ENCODE measurements at places on chromosomes 5 and 9.

DNA sequence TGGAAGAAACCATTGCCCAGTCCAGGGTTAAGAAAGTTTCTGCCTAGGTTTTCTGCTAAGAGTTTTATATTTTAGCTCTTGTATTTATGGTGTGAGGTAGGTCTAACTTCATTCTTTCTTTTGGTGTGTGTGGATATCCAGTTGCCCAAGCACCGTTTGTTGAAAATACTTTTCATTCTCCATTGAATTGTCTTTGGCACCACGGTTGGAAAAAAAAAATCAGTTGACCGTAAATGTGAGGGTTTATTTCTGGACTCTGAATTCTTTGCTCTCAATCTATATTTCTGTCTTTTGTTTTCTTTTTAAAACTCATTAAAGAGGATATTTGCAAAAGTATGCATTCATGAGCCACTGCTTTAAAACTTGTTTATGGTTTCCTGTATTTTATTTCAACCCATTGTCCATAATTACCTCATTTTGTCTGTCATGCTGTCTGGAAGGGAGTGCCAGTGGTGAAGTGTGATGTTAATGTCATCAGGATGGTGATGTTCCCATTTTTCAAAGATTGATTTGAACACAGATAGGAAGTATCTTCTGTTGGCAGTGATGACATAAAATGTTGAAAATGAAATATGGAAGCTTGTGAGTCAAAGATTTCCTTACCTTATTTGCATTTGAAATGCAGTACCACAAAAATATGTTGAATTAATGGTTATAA lies 33.9 kb downstream of the HABP4 start:
- DNase-seq = no peak

GRCh38 chr5:122772446-122772845 lies 2.4 kb upstream of the SNX2 start:
- DNase-seq = no peak

- no peak for DNase-seq
These were observed 130.1 kb upstream of the ACOT12 start for GRCh38 chr5:81524015-81524414.

DNA sequence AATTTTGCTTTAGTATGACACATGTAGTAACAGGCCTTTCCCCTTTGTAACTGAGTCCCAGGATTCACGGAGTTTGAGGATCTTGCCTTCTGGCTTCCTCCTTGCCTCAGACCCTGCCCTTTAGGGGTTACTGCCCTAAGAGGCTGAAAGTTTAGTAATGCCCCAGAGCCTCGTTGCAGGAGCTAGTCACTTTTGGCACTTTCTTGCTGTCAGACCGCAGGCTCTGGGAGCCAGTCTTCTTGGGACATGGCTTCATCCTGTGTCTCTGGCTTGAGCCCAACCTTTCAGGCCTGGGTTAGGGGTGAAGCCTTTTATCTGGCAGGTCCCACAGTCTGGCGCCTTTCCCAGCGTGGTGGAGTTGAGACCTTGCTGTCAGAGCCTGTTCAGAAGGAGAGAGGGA lies 185.6 kb upstream of the DMRT1 start:
- no peak for DNase-seq

DNA sequence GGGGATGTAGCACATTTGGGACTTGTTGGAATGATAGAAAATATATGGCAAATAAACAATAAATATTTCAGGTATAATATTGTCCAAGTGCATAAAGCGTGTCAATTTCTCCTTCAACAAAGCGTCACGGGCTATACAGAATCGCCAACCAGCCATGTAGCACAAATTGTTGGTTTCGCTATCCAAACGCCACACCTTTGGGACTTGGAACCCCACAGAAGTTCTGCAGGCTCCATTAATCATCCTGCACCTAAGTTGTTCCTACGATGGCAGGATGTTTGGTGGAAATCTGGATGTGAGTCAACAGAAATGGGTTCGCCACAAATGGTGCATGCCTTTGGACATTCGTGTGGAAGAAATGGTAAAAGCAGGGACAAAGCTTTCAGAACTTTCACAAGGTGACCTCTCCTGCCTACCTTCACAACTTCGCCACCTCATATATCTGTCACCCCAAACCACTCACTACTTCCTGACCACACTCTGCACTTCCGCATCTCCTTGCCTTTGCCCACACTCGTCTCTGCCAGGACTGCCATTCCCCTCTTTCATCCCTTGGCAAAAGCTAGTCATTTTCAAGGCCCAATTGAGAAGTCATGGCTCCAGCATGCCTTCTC lies 95.7 kb downstream of the LHFPL2 start:
- DNase-seq = no peak

GRCh38 chr5:44546286-44546685 lies 157.1 kb upstream of the FGF10 start:
- no peak for DNase-seq

DNA sequence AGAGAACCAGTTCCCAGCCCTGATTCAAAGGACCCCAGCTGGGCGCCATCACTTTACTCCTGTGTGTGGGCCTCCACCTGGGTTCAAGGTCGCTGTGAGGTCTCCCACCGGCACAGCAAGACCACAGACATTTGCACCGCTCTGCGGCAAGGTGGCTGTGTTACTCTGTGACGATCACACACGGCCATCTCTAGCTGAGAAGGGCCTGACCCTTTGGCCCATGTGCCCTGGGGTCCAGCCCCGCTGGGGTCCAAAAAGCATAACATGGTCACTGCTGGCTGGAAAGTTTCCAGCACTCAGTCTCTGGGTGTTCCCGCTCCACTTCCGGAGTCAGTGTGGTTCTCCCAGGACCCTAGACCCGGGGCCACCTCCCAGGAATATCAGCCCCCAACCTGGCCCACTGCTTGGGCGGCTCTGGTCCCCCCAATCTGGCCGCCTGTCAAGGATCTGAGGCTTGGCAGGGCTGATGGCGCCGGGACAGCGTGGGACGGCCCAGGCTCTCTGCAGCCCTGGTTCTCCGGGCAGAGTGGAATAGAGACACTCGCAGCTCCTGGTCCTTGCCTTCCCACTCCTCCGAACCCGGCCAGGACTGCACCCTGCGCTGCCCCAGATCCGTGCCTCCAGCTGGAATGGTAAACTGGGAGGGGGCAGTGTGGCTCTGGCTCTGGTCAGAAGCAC lies 3.9 kb upstream of the LMX1B start:
- DNase-seq = no peak

GRCh38 chr5:6737043-6737941 lies 24.1 kb downstream of the TENT4A start:
- DNase-seq = peak; percentile 59

DNA sequence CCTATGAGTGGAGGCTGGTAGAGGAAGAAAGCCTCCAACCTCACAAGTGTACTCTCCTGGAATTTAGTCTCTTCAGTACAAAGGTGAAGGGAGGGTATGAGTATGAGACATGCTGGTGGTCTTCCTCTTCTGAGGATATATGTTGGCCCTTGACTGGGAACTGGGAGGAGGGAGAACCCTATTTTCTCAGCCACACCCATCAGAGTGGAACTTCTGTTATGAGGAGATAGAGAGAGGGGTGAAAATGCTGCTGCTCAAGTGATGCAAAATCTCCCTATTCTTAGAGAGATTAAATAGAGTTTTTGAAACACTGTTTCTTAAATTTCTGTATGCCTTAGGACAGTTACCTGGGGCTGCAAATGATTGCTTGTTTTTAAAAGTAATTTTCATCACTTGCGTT lies 203.4 kb upstream of the PRR16 start:
- no peak for DNase-seq

GRCh38 chr5:140125637-140126036 lies at the start of gene IGIP:
Gene IGIP, plus strand, starts transcription at chr5:140125937. Its CDS starts 2,540 bp downstream, at chr5:140128477.
- DNase-seq = no peak

- DNase-seq = no peak
These were observed 188.4 kb upstream of the DAPK1 start for GRCh38 chr9:87309236-87309635.

DNA sequence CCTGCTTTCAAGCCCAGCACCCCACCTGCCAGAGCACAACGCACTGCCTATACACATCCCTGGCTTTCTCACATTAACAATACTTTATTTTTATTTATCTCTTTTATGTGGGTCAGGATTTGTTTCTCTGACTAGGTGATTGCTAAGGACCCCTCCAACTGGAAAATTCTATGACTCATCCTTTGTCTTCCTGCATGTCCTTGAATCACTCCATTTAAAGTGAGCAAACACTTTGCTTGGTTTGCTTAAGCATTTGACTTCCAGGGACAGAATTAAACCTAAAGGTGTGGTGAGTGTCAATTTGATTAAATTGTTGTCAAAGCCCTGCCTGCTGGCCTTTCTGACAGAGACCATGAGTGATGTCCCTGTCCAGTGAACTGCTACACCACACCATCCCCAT lies 536.5 kb upstream of the BRINP1 start:
- DNase-seq = no peak

DNA sequence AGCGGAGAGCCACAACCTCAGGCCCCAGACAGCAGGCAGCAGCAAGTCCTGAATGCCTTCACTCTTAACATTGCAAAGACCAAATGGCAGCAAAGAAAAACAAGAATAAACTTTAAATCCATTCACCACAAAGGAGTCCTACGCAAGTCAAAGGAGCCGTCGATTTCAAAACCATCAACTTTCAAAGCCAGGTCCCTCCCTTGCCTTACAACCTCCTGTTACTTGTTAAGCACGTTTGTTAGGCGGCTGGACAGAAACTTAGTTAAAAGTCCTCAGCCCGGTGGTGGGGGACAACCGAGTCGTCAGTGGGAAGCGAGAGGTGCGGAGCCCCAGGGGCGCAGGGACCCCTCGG lies 938 bp downstream of the LPAR1 start:
- no peak for DNase-seq

DNA sequence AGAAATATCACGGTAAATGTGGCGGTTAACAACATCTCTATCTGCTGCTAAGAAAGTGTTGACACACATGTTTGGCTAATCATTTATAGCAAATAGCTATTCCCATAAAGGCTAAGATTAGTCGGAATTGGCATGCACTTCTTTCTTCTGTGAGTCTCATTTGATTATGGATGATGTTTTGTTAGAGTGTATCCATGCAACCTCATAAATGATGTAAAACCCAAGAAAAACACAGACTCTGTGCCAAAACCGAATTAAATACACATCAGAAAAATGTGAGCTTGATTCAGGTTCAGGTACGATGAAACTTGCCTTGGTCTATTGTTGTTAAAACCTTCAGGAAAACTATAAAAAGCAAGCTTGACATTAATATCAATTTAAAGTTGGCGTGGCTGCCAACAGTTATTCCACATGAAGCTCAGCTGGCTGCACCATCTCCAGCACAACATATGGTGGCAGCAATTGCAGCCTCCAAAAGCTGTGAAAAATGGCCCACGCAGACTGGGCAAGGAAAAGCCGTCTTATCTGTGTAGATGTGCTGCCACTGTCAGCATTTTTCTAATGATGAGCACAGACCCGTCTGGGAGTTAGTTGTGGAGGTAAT lies 41.1 kb upstream of the ICE1 start:
- no peak for DNase-seq

- no peak for DNase-seq
These were observed 8.5 kb downstream of the SNAPC3 start for GRCh38 chr9:15430920-15431844.

GRCh38 chr5:118722122-118723020 lies 266.0 kb downstream of the DTWD2 start:
- no peak for DNase-seq

DNA sequence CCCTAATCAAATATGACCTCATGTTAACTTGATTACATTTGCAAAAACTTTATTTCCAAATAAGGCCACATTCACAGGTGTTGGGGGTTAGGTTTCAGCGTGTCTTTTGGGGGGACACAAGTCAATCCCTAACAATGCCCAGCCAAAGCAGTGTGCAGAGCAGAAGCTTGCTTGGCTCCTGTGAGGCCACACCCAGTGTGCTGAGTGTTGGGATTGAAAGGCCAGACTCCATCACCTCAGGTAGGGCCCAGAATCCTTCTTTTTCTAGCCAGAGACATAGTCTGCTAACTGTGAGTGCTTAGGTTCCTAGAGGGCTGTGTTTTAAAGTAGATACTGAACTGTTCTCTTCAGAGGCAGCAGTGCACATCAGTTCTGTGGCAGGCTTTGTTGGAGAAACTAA lies 27.9 kb downstream of the KDM4C start:
- DNase-seq = no peak

- no peak for DNase-seq
These were observed 605 bp downstream of the CHSY3 start for GRCh38 chr5:129904667-129905472.

DNA sequence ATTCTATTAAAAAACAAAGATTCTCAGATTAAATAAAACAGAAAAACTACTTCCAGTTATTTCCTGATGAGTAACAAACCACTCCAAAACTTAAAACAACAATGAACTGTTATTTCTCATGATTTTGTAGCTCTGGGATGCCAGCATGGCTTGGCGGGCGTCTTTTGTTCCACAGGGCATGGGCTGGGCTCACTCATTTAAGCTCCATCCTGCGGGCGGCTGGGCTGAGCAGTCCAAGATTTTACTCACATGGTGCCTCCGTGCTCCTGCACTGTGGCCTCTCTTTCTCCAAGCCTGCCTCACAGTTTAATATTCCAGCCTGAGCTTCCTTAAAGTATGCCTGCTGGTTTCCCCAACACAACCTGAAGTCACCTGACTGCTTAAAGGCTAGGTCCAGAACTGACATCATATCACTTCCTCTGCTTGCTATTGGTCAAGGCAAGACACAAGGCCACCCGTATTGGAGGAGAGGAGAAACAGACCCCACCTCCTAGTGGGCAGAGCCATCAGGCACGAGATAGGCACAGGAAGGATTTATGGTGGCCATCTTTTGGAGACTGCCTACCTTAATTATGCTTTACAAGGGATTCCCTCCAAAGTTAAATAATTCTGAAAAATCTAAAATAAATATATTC lies 41.6 kb upstream of the ZBTB43 start:
- no peak for DNase-seq

GRCh38 chr9:97425336-97425972 lies 13.6 kb downstream of the TDRD7 start:
- no peak for DNase-seq

DNA sequence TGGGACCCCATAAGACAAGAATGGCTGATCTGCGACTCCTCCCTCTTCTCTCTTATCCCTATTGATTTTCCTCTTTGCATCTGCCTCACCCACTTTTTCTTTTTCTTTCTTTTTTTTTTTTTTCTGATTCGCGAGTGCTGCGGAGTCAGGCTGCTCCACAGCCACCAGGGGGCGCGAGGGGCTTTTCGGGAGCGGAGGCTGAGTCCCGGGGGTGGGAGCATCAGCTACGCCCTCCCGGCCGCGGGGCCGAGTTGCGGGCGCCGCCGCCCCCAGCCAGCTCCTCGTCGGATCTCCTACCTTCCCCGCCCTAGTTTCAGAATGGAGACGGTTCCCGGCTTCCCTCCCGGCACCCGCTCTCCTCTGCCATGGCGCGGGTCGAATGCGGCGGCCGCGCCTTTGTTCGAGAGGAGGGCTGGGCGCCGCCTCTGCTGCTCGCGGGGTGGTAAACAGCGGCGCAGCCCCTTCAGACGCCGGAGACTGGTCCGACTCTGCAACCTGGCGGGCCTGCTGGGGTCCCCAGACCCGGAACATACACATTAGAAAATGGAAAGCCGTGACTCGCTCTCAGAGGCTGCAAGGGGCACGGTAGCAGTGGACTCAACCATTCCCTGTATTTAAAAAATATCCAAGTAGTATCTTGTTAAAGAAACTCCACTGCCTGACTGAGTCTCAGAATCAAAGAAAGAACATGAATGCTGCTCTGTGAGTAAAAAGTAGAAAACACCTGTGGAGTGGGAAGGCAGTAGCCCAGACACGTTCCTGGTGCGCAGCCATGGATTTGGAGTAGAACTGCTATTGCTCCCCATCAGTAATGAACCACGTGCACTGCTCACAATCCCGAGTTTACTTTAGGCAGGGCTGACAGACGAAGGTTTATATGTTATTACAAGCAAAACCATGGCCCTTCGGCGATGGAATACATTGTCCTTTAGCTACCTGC lies 55.7 kb downstream of the DPYSL3 start:
- DNase-seq = peak; percentile 70
